Coronary artery (tissue), 2 donors: ENCODE measurements at places on chromosomes 12 and 14.

- no peak for DNase-seq
Measured at GRCh38 chr12:57723630-57723962, 14.9 kb downstream of the AGAP2 start.

DNA sequence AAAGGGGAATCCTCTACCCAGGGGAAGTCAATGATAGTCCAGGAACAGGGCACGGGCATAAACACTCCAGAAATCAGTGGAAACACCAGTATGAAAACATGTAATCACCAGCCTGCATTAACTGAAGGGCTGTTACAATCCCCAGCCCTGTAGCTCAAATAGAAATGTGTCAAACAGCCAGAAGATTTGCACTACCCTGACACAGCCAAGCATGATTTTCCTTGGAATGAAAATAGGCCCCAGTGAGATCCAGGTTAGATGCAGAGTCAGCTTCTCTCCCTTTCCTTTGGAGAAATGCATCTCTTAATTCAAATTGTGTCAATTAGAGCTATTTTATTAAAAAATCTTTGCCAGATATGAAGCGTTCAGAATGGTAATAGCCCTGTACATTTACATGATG, 158.1 kb downstream of the RPS29 start:
- no peak for DNase-seq

DNA sequence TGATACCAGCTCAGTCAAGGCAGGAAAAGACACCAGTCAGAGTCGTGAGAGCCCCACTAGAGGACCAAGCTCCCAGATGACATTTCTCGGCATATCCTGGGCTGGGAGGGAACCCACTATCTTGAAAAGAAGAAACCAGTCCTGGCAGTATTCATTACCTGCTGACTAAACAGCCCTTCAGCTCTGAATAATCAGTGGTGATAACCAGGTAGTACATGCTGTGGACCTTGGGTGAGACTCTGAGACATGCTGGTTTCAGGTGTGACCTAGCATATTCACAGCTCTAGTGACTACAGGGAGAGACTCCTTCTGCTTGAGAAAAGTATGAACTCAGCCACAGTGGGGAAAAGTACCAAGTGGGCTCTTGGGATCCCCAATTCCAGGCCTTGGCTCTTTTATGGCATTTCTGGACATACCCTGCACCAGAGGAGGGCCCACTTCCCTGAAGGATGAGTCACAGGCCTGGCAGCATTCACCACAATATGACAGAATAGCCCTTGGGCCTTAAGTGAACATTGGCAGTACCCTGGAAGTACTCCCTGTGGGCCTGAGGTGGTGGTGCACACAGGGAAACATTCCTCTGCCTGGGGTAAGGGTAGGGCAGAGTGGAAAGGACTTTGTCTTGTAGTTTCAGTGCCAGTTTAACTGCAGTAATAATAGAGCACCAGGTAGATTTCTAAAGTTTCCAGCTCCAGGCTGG, 82.6 kb upstream of the SLC38A4 start:
- DNase-seq: no peak

DNA sequence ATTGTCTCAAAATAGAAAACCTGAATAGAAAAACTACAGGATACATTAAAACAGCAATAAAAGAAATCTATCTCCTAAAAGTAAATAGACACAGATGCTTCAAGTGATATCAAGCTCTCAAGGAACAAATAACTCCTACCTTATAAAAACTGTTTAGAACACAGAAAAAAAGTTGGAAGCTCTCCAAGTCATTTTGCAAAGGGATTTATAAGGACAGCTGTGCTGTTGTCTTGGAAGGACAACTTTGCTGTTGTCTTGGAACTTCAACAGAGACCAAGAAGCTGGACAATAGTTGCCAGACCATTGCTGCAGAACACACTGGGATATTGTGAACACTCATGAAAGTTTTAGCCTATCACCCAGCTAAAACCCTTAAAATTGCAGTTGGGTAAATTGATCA, 780.7 kb downstream of the FLRT2 start:
- no peak for DNase-seq

DNA sequence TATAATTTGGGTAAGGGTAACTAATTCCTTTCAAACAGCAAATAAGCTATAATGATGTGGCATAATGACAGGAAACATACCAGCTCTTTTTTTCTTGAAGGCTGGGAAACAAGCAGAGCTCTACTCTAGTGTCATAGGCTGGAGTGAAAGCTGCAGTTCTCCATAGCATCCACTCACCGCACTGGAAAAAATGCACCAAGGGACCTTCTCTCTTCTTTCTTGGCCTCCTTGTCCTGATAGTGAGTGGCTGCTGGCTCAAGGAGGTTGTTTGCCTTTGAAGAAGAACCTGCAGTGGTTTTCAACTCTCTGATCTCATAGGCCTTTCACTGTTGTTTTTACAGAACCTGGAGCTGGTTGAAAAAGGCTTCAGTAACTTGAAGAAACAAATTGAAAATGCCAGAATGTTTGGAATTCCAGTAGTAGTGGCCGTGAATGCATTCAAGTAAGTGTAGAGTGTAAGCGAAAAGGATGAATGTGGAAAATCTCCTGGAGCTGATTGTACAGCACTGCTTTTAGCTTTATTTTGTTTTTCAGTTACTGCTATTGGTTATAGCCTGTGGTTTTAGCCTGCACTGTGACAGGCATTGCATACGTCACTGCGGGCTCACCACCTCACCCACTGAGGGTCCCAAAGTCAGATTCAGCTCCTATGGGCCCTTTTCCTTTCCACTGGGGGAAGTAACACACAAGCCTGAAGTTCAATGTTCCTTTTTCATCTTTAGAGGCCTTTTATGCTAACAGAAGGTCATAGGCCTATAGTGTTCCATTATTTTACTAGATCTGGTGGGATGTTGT, 17.2 kb upstream of the AKAP5 start:
- DNase-seq: no peak

DNA sequence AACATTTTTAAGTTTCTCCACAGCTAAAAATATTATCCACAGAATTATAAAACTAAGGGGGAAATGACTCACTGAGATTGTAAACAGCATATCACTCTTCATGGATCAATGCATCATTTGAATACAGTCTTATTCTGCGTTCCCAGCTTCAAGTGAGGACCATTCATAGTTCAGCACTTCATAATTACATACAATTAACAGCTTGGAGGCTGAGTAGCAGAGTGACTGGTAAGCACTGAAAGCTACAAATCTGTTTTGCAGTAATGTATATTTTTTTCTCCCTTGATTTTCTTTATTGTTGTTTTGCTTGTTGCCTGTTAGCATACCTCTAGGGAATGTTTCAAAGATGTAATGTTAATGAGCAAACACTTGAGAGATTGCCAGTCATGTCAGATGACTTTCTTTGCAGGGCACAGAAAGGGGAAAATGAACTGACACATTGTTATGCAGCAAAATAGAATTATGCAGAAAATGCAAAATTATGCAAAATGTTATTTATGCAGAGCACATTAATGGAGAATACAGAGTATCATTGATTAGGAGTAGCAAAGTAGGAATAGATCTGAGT, 138.6 kb downstream of the RPS29 start:
- DNase-seq: no peak

DNA sequence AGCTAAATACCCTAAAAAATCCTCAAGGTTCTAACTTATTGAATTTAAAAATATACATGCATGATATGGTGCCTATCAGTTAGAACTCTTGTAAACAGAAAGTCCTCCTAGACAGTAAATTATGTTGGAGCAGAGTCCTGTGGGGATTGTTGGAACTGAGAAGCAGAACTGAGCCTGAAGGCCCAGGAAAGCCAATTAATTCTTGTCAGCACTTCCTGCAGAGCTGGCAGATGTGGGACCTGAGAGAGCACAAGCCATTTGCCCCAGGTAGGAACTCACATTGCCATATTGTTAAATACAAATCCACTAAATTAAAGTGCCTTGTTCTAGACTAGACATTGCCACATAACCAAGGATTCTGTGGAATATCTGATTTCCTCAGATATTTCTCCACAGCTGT, 117.1 kb downstream of the RTN1 start:
- DNase-seq: no peak
